ENCODE measurements at places on chromosomes 2 and 18.

- no peak for DNase-seq
These were observed 100.3 kb downstream of the FEZ2 start for GRCh38 chr2:36497570-36498163.

DNA sequence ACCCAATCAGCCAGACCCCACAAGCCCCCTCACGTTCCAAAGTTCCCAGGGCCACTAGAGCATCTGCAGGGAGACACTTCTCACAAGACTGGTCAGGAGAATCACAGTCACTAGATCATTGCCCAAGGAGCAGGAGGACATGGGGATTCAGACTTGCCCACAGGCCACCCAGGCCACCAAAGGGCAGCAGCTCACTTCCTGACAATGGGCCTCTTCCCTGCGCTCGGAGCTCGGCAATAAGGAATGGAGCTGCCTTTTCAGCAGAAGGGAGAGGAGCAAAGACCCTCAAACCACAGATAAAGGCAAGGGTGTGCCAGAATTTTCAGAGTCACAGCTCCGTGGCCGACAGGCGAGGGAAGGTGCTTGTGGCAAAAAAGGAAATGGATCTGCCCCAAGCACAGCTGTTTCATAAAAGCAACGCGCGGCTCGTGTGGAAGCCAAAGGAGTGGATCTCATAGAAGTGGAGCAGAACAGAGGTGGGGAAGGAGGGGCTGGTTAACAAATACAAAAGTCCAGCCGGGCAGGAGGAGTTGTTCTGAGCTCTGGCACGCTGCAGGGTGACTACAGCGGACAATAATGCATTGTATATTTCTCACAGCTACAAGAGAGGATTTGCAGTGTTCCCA is 72.1 kb downstream of the EDAR start:
- no peak for DNase-seq

DNA sequence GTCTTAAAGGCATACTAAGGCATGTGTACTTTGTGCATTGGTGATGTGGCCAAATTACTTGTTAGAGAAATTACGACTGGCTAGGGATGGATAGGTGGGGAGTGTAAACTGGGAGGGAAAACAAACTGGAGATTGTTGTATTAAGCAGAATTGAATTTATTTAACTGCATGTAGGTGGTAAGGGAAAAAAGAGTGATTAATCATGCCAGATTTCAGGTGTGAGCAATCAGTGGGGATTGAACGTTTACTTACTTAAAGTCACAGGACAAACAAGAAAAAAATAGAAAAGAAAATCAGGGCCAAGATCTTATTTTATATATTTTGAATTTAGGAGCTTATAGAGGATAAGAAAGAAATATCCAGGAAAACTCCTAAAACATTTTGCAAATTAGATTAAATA is 88.6 kb downstream of the GULP1 start:
- no peak for DNase-seq

DNA sequence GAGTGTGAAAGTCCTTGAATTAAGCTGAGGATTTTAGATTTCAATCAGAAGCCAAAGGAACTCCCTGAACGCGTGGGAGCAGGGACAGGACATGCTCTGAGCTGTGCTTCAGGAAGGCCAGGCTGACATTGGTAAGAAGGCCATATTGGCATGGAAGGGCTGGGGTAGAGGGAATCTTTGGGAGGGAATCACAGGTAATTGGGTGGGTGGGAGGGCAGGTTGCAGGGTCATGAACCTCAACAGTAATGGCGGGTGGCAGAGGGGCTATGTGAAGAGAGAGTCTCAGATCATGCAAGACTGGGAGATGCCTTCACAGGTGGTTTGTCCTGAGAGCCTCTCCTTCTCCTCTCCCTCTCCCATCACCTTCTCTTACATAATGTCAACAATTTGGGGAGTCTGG is 18.6 kb upstream of the CELF4 start:
- no peak for DNase-seq

DNA sequence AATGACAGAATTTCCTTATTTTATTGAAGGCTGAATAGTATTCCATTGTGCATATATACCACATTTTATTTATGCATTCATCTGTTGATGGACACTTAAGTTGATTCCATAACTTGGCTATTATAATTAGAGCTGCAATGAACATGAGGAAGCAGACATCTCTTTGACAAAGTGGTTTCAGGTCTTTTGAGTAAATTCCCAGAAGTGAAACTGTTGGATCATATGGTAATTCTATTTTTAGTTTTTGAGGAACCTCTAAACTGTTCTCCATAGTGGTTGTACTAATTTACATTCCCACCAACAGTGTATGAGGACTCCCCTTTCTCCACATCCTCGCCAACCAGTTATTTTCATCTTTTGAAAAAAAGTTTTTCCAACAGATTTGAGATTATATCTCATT is 77.5 kb downstream of the TMEM200C start:
- DNase-seq = no peak

DNA sequence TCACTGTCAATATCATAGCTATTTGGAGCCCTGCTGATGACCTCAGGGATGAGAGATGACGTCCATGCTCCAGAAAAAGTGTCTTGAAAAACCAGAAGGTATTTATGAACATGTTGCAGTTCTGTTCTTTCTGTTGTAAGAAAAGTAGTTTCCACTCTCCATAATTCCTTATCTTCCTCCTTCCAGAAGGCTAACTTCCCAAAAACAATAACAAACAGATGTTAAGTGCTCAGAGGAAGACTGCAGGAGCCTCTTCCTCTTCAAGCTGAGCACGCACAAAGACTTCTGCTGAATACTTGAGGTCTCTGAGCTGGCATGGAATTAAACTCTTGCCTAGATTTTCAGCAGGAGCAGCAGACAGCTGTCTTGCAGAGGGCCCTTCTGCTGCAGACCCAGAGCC is 434.5 kb upstream of the KLHL29 start:
- no peak for DNase-seq

DNA sequence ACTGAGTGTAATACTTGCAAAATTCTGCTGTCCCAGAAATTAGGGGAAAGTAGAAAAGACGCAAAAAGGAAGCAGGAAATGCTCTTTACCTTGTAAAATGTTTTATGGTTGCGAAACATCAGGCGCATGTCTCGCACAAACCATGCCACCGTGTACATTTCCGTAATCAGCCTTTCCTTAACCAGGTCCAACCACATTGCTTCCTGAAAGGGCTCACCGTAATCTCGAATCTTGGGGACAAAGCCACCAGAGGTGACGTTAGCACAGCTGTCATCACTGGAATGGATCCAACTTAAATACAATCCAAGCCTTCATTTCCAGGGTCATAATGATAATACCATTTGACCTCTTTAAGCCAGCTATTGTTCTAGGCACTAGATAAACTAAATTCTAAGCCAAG is 49.3 kb downstream of the SP110 start:
- DNase-seq = no peak

GRCh38 chr2:39629646-39630045 is 36.1 kb upstream of the TMEM178A start:
- no peak for DNase-seq

GRCh38 chr2:61906186-61906470 is 654 bp downstream of the COMMD1 start:
- no peak for DNase-seq

DNA sequence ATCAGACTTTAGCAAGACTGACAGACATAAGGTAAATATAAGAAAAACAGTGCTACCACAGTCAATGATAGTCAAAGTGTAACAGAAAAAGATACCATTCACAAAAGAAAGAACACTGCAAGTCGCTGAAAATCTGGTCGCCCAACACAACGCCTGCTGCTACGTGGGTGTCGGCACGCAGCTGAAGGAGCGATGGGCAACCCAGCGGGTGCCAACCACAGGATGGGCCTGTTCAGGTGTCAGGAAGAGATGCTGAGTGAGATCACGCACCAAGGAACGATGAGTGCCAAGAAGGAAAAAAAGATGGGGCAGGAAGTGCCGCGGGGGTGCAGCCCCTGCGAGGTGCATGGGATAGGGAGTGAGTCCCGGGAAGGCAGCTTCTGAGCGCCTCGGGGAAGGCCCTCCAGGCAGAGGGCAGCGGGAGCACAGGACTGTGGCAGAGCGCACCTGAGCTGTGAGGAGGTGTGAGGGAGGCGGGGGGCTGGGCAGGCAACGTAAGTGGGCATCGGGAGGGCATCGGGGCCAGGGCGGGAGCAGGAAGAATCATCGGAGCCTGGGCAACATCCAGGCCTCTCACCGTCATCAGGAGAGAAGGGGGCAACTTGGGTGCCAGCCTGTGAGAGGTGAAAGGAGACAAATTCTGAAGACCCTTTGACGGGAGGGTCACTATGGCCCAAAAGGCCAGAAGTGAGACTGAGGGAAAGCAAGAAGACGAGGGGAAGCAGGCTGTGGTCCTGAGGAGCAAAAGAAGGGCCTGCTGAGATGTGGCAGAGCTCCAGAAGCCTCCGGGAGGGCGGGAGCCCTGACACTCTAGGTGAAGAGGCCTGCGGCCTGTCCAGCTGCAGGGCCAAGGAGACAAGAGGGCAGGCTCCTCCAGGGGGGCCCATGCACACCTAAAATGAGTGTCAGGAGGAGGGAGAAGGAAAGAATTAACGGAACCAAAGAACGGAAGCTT is 14.8 kb upstream of the MTERF4 start:
- DNase-seq = no peak

DNA sequence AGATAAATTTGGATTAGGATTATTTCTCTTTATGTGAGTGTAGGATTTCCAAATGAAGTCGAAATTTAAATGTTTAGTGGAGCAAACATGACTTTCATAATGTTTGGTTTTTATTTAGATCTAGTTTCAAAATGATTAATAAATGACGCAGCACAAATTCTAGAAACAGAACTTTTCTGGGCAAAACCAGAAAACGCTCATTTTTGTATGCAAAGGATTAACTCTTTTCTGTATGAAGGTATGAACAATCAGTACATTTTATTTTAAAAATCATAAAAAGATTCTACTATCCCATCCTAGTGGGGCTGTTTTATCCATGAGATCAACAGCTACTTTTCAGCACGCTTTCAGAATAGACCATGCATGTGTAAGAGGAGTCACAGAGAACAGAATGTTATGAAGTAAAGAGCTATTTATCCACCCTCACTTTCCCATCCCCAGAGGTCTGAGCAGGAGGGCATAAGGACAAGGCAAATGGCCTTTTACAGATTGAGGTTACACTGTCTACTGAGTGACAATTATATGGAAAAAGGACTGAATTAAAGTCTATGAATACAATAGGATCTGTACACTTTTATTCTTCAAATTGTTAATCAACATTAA is 270.8 kb downstream of the ZEB2 start:
- DNase-seq = no peak

- no peak for DNase-seq
These were observed 162.5 kb downstream of the GRB14 start for GRCh38 chr2:164458792-164459191.

GRCh38 chr2:164764996-164765395 is 76.6 kb downstream of the COBLL1 start:
- DNase-seq = no peak

GRCh38 chr2:239322416-239323086 is 78.3 kb downstream of the HDAC4 start:
- DNase-seq = no peak

GRCh38 chr2:202261531-202261930 is 4.0 kb upstream of the NOP58 start:
- DNase-seq = no peak

DNA sequence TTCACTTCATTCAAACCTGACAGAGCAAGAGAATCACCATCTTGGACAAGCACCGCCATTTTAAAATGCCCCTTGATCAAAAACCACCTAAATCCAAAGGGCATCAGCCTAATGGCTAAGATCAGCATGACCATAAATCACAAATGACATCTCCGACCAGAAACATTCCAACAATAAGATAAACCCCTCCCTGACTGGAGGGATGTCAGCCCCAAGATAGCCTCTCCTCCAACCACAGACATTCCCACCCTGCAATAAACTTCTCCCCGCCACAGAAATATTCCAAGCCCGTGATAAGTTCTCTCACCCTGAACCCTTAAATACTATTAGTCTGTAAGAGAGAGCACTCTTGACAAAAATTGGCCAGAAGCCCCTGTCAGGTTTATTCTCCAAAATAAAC is 21.6 kb upstream of the LYPD1 start:
- DNase-seq = no peak

GRCh38 chr18:2692508-2692907 is 37.0 kb downstream of the SMCHD1 start:
- no peak for DNase-seq

DNA sequence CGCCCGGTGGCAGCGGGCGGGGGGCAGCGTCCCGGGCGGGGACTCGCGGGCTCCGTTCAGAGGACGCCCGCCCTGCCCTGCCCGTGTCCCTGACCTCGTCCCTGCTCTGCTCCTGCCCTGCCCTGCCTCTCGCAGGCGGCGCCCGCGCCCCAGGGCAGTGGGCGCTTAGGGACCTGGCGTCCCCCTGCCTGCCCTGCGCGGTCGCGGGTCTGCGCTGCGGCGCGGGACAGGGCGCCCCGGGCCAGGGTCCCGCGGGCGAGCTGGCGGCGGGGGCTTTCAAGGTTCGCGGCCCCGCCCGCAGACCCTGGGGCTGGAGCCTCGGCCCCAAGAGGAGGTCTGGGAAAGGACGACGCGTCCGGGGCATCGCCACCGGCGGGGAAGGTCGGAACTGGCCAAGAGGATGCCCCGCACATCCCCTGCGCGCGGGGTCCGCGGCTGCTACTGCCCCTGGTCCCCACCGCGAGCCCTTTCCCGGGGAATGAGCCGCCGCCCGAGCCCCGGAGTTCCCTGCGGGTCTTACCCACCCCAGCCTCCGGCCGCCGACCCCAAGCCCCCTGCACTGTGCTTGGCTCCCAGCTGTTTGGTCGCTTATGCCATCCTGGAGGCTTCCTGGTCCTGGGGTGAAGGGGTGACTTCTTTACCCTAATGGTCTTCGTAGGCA is 679 bp downstream of the RNF144A start:
- no peak for DNase-seq

DNA sequence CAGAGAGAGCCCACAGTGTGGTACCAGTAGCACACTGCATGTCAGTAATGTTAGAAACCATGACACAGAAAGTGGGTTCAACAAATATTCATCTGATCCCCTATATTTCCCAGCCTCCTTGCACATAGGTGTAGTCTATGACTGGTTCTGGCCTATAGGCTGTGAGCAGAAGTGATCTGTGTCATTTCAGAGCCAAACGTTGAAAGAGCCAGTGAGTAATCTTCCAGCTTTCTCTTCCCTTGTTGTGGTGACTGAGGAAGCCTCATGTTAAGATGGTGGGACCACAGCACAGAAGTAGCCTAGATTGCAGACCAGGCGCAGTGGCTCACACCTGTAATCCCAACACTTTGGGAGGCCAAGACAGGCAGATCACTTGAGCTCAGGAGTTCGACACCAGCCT is 4.1 kb downstream of the TMEM237 start:
- DNase-seq = no peak
